NCI-H1105 treated with DMSO at 0.1 percent for 48 hours (cell line): ENCODE measurements at places on chromosomes 13 and 19.

DNA sequence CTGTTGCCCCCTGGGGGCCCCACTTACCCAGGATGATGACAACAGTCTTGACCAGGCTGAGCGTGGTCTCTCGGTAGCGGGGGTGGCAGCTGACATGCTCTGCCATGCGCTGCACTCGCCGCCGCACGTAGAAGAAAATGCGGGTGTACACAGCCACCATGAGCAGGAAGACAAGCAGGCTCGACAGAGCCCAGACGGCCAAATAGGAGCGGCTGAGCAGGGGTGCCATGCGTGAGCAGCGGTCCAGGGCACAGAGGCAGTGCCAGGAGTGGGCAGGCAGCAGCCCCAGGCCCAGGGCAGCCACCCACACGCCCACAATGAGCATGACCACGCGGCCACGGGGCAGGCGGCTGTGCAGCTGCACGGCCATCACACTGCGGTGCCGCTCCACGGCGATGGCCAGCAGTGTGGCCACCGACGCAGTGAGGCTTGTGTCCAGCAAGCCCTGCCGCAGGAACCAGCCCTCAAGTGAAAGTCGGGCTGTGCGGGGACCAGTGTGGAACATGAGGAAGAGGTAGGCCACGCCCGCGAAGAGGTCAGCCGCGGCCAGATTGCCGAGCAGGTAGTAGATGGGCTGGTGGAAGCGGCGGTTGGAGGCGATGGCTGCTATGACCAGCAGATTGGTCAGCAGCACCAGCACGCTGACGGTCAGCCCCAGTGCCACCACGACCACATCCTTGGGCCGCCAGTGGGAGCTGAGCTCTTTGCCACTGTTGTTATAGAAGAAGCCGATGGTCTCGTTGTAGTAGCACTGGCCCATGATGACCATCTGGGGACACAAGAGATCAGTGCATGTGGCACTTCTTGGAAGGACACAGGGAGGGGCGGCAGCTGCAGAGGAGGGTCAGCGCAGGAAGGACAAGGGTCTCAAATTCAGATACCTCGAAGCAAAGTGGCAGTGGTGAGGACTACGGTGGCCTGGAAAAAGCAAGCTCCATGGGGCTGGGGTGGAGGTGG lies 1.2 kb downstream of the LPAR2 start:
- no peak for DNase-seq

DNA sequence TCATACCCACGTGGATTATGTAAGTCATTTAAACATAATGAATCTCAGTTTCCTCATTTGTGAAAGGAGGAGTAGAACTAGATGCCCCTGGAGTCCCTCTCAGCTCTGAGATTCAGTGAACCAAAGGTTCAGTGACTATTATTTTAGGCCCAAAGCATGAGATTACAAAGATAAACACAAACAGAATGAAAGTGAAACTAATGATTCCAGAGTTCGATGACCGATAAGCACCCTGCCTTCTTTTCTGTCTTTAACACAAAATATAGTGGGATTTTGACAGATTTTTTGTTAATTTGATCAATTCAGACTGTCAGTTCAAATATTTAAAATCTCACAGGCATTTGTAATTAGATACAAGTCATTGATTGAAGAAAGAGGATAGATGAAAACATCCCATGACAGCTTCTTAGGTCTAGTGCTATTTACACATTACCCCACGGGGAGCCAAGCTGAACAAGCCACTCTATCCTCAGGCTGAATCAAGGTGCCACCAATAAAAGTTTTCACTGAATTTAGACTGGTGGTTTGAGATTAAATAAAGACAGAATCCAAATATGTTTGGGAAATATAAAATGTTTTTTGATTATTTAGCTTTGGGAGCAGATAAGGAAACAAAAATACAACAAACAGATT lies 64.6 kb upstream of the RAP2A start:
- DNase-seq: no peak

DNA sequence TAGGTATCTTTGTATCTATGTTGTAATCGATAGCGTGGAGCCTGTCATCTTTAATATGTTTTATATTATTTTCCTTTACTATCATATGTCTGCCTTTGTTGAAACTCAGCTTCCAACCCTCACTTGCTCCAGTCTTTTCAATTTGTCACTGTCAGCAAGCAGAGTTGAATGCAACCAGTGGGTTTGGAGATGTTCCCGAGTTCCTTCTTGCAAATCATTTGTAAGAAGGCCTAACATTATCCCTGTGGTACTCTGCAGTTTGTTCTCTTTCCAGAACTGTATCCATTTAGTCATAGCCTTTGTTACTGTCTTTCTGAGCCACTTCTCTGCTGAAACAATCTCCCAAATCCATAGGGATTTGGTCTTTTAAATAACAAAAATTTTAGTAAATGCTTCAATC lies 41.8 kb downstream of the RNASEH2B start:
- DNase-seq: no peak

DNA sequence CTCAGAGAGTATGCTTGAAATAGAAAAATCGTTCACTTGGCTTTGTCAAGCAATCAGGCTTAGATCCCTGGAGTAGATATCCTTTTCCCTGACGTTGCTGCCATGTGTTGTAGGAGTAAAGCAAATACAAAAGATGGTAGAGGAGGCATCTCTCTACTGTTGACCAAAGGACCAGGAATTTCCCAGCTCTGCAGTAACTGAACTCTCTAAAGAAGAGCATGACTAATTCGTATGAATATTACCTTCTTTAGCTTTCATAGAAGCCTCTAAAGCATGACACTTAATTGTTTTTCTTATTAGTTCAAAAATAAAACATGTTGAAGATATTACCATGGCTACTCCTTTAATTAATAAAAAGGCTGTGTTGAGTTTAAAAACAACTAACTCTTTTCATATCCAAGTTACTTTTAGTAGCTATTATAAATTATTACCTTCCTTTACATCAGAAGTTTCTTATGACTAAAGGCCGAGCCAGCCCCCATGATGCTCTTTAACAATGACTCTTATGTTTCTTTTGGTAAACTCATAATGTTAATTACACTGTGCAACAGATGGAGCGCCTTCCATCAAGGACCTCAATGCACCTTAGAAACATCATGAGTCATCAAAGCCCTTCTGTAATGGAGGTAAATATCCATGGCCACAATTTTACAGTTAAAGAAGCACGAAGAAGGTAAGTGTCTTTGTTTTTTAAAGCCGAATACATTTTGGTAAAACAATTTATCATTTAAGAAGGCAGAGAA lies 352.4 kb downstream of the KLF5 start:
- no peak for DNase-seq

GRCh38 chr13:101417043-101417406 lies 717 bp upstream of the NALCN start:
- peak; percentile 67 for DNase-seq

DNA sequence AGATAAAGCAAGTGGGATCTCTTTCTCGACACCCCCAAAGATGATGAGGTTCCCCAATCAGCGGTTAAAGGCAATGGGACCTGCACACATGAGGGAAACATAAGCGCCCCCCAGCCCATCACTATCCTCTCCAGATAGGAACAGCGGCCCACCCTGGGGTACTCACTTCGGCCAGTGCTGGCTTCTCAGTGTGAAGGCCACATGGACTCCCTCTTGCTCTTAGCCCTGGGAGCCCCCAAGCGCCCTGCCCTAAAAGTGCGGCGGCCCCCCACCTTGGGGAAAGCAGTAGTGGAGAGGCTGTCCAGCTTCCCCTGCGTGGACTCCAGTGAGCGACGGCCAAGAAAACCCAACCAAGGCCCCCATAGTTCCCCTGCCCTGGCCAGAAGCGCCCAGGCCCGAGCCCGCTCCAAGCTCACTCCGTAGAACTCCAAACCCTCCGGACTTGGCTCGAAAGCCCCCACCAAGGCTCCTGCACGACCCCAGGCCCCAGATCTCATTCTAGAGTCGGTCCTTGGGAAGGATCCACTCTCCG lies 1.0 kb downstream of the CACNA1A start:
- no peak for DNase-seq

DNA sequence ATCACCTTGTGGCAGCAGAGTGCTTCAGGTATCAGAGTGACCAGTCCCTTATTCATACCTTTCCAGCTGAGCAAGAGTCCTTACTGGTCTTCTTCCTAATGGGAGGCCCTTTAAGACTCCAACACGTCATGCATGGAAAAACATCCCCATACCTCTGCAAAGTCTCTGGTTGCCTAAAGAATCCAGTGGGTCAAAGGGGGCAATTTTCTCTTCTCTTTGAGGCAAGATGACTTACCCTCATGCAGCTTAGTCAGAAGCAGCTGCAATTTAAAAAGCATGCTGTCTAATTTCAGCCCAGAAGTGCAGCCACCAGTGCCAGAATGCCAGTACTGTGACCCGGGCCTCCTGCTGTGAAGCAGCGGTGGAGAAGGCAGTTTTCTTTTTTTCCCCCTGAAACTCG lies 18.7 kb downstream of the PPP5C start:
- no peak for DNase-seq

GRCh38 chr19:34838248-34838647 lies 65.2 kb upstream of the ZNF599 start:
- DNase-seq: no peak

GRCh38 chr19:10439588-10439987 lies 19.2 kb downstream of the PDE4A start:
- no peak for DNase-seq

DNA sequence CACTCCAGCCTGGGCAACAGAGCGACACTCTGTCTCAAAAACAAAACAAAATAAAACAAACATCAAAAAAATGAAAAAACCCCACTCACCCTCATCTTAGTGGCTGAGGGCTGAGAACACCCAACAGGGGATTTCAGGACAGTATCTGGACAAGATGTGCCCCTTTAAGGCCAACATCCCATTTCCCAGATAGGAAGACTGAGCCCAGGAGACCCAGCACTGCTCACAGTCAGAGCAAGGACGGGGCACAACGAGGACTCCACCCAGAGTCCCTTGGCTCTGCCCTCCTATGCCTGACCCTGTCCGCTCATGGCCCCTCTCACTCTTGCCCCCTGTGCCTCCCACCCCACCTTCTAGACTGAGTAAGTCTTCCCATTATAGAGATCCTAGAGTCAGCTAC lies 52.9 kb upstream of the CYP4F8 start:
- no peak for DNase-seq

DNA sequence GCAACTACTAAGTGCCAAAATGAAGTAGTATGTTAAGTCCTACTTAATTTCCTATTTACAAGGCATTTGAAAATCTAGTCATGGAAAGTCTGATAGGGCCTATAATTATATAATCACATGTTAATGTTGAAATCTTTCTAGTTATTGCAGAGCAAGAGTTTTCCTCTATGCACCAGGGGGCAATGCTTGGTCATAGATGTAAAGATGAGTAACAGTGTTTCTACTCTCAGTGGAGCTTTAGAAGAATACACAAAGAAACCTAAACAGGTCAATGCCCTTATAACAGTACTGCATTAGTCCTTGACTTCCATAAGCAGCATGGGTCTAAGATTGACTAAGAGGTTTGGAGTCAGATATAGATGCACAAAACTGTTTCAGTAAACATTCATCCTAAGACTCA lies 218.7 kb downstream of the KCTD12 start:
- DNase-seq: no peak

- DNase-seq: peak; percentile 17
Measured at GRCh38 chr19:56670961-56671612, 470 bp downstream of the ZNF835 start.

DNA sequence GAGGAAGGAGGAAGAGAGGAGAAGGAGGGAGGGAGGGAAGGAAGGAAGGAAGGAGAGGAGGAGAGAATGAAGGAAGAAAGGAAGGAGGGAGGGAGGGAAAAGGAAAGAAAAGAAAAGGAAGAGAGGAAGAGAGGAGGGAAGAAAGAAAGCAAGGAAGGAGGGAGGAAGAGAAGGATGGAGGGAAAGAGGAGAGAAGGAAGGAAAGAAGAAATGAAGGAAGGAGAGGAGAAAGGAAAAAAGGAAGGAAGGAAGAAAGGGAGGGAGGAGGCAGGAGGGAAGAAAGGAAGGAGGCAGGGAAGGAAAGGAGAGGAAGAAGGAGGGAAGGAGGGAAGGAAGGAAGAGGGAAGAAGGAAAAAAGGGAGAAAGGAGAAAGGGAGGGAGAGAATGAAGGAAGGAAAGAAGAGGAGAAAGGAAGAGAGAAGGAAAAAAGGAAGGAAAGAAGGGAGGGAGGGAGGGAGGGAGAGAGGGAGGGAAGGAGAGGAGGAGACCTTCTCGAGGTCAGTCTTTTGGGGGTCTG lies 13.4 kb upstream of the CASP14 start:
- DNase-seq: no peak

- no peak for DNase-seq
Measured at GRCh38 chr13:70430256-70430655, 322.0 kb upstream of the KLHL1 start.

GRCh38 chr13:41762796-41763195 lies 198.1 kb downstream of the VWA8 start:
- DNase-seq: no peak

GRCh38 chr19:12825254-12826131 lies 8.9 kb downstream of the RTBDN start:
- no peak for DNase-seq

GRCh38 chr13:35978607-35979316 lies 152.4 kb downstream of the DCLK1 start:
- DNase-seq: peak; percentile 34

DNA sequence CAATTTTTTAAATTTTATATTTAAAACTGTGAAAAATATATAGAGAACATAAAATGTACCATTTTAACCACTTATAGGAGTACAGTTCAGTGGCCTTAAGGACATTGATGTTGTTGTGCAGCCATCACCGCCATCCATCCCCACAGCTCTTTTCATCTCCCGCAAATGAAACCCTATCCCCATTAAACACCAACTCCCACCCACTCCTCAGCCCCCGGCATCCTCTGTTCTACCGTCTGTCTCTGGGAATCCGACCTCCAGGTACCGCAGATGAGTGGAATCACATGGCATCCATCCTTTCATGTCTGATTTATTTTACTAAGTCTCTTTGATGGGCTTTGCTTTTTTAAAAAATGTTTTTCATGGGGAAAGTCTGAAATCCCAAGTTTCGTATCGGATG lies 23.8 kb upstream of the SMIM17 start:
- no peak for DNase-seq
